GM04503 (cell line): ENCODE measurements at places on chromosomes 5 and 9.

DNA sequence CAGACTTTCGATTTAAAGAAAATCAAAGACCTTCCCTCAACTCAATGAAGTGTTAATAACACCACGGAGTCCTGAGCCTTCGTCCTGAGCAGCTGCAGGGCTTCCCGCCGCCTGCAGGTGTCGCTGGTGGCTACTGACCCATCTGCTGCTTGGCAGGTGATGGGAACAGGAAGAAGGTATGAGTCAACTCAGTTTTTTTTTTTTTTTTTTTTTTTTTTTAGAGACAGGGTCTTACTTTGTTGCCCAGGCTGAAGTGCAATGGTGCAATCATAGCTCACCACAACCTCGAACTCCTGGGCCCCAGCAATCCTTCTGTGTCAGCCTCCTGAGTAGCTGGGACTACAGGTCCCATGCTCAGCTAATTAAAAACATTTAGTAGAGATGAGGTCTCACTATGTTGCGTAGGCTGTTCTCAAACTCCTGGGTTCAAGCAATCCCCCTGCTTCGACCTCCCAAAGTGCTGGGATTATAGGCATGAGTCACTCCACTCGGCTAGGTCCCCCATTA is 185.7 kb upstream of the IL12B start:
- no peak for DNase-seq

GRCh38 chr5:67194166-67194565 is 2.4 kb downstream of the CD180 start:
- no peak for DNase-seq

DNA sequence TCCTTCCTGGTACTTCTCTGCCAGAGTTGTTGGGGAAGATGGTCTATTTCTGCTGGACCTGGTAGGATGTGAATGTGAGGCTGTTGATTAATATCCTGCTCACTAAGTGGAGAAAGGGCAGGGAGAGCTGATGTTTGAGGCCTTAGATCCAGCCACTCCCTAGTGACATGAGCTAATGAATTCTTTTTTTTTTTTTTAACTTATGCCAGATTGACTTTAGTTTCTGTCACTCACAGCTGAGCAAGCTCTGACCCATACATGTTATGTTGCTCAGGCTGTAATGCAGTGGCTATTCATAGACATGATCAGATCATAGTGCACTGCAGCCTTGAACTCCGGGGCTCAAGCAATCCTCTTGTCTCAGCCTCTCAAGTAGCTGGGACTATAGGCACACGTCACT is 75.1 kb upstream of the SPRY4 start:
- DNase-seq, result no peak

DNA sequence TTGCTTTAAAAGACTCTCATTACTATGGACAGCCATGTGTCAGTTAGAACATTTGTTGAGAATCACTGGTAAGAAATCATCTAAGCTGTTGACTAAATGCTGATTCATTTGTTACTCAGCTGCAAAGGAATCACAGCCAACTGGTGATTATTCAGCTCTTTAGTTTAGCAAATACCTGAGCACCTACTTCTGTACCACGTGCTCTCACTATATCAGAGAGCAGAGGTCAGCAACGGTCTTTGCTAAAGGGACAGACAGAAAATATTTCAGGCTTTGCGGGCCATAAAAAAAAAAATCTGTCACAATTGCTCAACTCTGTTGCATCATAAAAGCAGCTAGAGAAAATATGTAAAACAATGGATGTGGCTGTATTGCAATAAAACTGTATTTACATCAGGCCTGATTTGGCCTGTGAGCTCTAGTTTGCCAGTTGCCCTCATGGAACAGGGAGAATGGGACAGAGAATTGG is 377.6 kb downstream of the DNAH5 start:
- peak; percentile 87 for DNase-seq

DNA sequence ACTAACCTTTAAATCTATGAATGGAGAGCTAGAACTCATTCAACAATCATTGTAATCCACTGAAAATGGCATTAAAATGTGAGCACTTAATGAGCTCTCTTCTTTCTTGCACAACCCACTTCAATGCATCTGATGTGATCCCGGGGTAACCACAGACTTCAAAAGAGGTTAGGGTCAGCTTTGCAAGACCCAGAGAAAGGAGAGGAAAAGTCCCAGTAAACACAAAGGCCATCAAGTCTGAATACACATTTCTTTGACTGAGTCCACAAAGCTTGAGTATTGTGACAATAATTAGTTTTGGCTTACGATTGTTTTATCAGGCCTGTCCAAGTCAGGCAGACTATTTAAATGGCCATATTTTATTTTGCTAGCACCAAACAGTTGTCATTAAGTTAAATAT is 148.8 kb upstream of the ZNF608 start:
- no peak for DNase-seq

DNA sequence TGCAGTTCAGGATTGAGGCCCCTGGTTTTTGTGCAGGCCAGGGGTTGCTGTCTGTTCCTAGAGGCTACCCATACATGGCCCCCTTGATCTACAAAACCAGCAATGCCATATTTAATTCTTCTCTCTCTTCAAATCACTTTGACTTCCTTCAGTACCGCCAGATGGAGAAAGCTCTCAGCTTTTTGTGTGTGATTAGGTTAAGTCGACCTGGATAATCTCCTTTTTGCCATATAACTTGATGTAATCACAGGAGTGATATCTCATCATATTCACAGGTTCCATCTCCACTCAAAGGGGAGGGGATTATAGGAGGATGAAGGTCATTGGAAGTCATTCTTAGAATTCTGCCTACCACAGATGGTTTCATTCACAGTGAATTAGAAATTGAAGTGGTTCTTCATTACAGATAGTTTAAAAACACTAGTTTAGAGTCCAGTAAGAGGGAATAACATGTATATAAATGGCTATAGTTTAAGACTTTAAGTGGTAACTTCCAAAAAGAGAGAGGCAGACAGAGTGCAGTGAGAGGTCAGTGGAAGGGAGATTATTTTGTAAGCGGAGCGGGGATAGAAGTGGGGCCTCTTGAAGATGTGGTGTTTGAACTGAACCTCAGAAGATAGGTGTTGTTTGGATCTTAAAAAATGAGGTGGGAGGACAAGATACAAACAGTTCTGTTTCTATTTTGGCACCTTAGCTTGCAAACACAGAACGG is 85.9 kb downstream of the GALNT10 start:
- DNase-seq, result no peak

GRCh38 chr5:1299511-1299850 is 4.6 kb upstream of the TERT start:
- no peak for DNase-seq

GRCh38 chr5:141399555-141400258 is 2.0 kb downstream of the PCDHGB5 start:
- DNase-seq, result no peak

GRCh38 chr5:1724822-1725602 is 74.6 kb downstream of the MRPL36 start:
- no peak for DNase-seq

- no peak for DNase-seq
Measured at GRCh38 chr5:87944553-87945285, 323.9 kb downstream of the TMEM161B start.
